ENCODE measurements at places on chromosomes 1 and 21.

GRCh38 chr1:36023098-36023769 lies 60.7 kb upstream of the TEKT2 start:
- DNase-seq, result no peak

- DNase-seq, result peak; percentile 75
Observed at GRCh38 chr21:26842974-26843932, 2.0 kb downstream of the ADAMTS1 start.

DNA sequence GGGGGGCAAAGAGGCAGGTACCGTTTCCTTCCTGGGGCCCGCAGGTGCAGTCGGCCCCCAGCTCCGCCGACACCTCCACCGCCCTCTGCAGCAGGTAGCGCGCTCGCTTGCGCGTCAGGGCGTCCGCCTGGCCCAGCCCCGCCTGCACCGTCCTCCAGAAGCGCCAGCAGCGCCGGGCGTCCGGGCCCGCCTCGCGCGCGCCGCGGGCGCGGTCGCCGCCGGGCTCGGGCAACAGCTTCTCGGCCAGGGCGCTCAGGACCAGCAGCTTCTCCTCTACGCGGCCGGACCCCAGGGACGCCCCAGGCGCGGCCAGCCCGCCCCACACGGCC lies 863 bp downstream of the TARBP1 start:
- peak; percentile 22 for DNase-seq

DNA sequence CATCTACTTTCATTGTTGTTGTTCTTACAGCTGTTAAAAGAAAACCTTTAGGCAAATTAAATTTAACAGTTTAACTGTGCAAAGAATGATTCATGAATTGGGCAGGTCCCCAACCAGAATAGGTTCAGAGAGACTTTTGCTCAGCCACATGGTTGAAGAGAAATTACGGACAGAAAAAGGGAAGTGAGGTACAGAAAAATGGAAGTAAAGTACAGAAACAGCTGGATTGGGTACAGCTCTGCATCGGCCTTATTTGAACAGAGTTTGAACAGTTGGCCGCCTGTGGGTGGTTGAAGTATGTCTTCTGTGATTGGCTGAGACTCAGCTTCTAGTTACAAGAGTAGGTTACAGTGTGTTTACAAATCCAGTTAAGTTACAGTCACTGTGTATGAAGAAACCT lies 210.1 kb downstream of the FGGY start:
- DNase-seq, result no peak

DNA sequence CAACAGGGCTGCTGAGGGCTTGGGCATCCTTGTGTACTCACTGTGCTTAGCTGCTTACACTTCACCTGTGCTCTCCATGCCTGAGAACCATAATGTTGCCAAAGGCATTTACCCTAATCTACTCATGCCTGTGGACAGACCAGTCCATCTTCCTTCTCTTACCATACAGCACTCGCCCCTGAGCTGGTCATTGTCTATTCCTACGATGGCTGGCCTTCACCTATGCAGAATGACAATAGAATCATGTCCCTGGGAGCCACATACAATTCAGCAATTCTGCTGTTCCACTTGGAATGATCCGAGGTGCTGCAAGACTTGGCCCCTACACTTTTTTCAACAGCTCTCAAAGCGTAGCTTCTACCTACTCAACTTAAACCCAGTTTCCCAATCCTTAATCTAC lies 96.5 kb downstream of the PAPPA2 start:
- DNase-seq, result no peak

DNA sequence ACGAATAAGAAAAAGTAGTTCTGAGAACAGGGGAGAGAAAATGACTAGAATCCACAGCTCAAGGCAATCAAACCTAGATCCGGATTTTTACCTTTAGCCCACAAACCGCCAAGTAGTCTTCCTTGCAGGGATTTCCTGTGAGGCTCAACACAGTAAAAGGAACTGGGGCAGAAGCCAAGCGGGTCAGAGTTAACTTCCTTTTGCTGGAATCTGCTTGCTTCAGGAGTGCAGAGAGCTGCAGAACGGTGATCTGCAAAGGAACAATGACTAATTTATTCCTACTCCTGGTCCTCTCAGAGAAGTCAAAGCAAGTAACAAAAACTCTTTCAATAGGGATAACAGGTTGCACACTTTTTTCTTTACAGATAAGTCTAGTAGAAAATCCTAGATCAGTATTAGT lies 53.4 kb downstream of the UBR4 start:
- DNase-seq, result no peak

DNA sequence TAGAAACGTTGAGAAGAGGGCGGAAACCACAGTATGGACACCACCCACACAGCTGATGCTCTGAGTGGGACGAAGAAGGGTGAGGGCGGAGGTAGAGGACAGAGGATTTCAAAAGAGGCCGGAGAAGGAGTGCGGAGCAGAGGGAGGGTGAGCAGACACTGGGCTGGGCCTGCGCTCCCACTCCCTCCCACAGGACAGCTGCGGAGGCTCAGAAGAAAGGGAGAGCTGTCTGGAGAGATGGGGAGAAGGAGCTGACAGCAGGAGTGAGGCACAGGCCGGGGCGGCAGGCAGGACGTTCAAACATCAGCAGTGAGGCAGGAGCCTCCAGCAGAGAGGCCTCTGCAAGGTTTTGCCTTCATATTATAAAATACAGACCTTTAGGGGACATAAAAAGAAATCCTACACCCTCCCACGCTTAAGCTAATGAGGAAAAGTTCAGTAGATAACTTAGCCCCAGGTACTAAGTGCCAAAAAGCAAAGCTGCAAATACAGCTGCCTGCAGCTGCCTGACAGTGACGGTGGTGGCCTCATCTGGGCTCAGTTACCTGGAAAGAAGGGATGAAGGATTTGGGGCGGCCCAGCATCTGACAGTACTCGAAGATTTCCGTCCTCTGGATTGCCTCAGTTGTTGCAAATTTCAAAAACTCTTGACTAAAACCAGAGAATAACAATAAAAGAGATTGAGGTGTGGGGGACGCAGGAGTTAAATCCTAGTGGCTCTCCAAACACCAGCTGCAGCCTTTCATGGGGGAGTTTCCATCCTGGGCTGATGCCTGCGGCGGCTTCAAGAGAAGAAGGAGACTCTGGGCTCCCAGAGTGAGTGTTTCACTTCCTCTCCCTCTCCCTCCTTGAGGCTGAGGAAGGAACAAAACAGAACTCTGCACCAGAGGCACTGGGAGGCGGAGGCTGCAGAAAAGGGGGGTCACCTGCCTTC lies 25.6 kb downstream of the SEC16B start:
- no peak for DNase-seq

- DNase-seq, result no peak
Observed at GRCh38 chr21:16842696-16843035, 670.2 kb upstream of the CXADR start.

GRCh38 chr1:227805606-227806197 lies 9.8 kb upstream of the PRSS38 start:
- no peak for DNase-seq

All from NCI-H1694 treated with DMSO at 0.1 percent for 48 hours (cell line).